ENCODE measurements at places on chromosomes 3 and 15.

DNA sequence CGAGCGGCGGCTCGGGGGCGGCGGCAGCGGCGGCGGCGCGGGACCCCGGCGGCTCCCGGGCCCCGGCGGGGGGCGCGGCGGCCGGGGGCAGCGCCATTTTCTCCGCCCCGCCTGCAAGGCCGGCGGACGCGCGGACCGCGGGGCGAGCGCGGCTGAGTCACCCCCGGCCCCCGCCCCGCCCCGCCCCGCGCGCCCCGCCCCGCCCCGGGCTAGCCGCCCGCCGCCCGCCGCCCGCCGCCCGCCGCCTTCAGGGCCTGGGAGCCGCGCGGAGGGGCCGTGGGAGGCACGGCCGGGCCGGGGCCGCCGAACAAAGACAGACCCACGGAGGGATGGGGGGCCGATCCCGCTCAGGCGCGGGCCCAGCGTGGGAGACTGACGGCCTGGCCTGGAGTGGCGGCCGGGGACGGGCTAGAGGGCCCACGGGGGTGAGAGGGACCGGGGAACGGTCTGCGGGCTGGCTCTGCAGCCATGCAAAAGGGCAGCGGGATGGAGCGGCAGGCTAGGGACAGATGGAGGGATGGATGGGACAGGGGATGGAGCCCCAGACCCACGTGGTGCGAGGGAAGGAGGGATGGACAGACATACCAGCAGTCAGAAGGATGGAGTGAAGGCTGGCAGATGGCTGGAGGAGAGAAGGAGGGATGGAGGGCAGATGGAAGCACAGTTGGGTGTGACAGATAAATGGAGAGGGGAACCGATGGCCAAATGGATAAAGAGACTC is at the start of gene EIF4E3:
Gene EIF4E3 (minus strand): TSS at position 132 of the 721 bp plus-strand sequence. CDS start 35 bp downstream, at position 97.
- DNase-seq: no peak

DNA sequence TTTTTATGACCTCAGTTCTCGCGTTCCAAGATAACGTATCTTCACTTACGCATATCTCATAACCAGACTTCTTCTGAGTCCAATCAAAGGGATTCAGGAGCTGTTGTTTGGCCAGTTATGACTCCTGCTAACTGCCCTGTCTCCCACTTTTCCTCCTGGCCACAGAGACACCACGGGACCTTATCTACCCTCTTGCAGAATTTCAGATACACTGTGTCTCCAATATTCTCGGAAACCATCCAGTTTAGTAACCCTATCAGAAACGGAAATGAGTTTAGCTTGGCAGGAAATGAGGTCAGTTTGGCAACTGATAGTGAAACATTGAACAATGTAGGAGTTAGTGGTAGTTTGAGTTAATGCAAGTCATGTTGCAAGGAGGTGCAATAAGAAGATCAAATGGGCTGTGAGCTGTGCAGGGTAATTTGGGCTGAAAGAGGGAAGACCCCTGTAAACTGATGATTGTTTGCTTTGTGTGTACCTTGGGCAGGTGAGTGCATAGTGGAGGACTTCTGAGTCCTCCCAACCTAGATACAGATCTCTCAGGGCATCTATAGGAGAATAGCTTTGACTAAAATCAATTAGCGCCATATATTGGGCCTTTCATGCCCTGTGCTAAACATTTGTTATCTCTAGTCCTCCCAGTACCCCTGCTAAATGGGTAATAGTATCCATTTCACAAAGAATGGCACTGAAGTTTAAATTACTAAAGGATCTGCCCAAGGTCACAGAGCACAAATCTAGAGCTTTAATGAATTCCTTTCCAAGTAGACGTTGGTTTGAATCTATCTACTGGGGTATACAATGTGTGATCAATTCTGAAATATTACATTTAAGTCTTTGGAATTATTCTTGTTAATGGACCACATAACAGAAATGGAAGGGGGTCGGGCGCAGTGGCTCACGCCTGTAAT is 41.3 kb upstream of the PIK3CB start:
- DNase-seq: peak; percentile 100

DNA sequence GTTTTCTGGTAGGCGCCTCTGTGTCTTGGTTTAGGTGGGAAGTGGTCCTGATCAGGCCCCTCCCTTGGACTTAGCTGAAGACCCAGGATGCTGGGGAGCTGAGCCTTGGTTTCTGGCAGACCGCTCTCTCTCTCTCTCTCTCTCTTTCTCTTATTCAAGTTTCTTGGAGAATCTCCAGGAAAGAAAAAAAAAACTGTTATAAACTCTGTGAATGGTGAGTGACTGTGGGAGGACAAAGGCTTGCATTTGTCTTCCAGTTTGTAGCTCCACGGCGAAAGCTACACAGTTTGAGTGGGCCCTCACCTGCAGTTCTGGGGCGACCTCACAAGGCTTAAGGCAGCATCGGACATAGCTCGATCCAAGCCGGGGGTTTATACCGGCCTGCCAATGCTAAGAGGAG is 7.5 kb downstream of the DET1 start:
- no peak for DNase-seq

DNA sequence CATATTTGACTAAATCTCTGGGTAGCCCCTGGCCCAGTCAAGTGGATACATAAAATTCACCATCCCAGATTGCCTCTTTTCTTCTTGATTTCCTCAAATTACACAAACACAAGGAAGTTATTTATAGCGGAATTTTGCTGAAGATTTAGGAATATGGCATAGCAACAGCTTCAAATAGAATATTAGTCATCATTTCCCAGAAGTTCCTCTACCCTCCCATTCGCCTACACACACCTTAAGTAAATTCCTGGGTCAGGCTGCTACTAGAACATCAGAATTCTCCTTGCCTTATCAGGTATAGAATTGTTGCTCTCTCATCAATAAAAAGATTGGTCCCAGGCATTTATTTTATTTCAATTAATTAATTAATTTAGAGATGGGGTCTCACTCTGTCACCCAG is 31.6 kb downstream of the MESD start:
- no peak for DNase-seq

DNA sequence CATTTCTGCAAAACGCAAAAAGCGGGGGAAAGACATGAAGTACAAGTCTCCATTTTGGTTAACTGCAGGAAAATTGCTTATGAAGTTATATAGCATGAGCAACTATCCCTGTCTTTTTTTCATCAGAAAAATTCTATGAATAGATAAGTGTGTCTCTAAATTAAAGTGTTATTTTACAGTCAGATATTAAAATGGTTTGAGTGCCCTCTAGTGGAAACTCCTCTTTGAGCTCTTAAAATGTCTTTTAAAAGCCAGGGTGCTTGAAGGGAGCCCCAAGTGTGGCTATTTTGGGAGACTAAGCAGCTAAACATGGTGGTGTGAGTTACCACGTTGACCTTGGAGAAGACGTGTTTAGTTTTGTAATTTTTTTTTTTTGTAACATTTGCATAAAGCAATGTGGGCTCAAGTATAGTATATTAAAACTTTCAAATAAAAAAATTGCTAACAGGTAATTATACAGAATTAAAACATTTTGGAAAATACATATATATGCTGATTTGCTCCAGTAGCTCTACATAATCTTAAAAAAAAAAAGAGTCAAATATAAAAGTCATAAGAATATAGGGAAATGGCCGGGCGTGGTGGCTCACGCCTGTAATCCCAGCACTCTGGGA is 77.2 kb downstream of the PPP2R3A start:
- DNase-seq: no peak

DNA sequence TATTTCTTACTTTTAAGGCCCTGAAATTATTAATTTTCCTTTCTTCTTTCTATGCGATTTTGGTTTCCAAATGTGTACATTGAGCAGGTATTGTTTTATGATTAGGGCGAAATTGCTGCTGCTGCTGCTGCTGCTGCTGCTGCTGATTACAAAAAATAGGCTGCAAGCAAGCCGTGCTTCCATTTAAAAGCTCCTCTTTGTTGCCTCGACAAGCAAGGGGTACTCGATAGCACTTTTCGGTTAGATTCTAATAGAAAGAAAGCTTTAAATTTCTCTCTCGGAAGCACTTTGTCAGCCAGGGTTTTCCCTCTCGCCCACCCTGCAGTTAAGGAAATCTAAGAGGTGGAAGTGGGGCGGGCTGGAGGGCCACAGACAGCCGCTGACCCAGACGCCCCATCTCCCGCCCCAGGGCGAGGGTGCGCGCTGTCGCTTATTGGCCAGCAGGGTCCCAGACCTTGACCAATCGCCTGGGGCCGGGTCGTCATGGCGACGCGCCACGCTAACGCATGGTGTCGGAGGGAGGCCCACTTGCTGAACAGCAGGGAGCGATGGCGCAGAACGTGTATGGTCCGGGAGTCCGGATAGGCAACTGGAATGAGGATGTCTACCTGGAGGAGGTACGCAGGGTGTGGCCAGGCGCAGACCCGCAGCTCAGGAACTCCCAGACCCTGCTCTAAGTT is at the start of gene CFAP161:
Gene CFAP161 (plus strand): TSS at position 489 of the 680 bp plus-strand sequence. CDS start 60 bp downstream, at position 549.
- no peak for DNase-seq

DNA sequence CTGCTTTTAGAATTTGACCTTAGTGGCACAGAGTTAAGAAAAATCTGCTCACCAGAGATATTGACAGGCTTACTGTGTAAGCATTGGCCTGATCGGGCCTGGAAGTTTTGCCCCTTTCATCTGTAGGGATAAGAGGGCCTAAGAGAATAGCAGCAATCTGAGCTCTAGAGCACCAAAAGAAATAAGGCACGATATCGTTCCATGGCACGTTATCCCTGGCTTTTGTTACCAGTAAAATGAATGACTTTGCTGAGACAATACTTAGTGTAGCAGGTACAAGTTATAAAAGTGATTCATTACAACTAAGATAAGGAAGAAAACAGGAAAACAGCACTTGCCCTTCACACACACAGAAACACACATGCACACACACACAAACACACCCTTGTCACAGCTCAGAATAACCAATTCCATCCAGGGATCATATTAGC is 5.0 kb downstream of the THBS1 start:
- no peak for DNase-seq

- no peak for DNase-seq
Observed at GRCh38 chr15:31339558-31339895, 12.9 kb downstream of the KLF13 start.

GRCh38 chr3:147760941-147761340 is 351.8 kb downstream of the ZIC1 start:
- no peak for DNase-seq

DNA sequence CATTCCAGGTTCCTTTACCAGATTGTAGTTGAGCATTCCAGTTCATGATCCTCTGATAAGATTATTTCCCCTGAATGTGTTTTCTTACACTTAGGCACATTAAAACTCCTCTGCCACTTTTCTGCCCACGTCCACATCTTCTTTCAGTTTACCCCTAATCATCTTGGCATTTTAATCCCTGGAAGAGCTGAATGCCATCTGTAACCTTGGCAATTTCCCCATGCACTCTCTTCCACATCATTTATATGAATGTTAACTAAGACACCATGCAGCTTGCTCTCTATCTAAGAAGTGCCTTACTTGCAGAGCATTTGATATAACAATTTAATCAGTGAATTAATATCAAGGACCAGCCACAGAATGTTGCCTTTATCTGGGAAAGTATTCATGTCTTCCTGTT is 25.8 kb downstream of the TIMP4 start:
- no peak for DNase-seq

GRCh38 chr3:186564586-186564985 is 2.6 kb downstream of the TBCCD1 start:
- DNase-seq: no peak

- DNase-seq: no peak
Observed at GRCh38 chr3:187044206-187044605, 95.1 kb downstream of the RPL39L start.

- DNase-seq: no peak
Observed at GRCh38 chr3:139689708-139690228, 12.0 kb upstream of the NMNAT3 start.

DNA sequence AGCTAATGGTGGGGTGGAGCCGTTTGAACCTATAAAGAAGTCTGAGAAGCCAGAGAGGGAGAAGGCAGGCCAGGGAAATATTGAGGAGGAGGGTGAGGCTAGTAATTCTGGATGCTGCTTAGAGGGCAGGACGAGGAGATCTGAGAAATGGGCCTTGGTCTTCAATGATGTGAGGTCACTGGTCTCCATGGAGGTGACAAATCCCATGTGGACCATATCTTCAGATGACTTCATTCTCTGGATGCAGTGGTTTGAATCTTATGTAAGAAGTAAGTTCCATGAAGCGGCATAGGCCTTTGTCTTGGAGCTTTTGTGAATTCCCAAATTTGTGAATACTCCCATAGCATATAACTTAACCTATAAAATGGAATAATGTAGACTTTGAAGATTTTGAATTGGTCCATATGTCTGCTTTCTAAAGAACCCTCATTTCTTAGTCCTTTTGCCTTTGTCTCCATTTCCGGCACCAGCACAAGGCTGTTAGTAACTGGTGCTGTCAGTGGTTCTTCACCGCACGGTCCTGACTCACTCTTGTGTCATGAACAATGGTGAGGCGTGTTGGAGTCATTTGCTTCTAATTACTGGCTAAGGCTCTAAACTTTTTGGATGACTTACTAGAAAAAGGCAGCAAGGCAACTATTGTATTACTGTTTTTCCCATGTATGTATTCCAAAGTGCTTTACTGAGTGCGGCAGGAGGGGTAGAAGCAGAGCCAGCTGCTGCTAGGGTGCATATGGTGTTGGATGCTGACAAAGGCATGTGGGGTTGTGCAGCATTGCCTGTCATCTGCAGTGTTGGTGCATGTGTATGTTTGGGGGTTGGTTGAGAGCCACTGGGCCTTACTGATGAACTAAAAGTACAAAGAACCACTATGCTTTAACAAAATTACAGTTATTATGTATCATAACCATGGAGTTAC is 279.3 kb upstream of the C2CD4B start:
- DNase-seq: no peak

DNA sequence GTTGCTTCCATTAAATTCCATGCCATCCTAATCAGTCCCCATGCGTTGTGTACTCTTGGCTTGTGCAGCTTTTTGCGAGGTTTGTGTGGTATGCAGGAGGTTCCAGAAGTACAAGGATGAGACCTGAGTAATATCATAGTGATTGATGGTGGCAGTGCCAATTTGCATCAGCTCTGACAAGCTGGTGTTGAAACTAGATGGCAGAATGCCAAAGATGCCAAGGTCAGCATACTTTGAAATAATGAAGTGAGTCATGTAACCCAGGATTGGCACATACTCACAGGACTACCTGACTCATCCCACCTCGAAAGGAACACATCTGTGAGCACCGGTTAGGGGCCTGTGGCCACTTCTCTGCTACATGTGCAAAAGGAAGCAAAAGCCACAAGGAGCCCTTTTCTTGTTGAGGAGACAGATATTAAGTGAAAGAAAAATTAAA is 14.3 kb downstream of the KAT2B start:
- DNase-seq: peak; percentile 6

DNA sequence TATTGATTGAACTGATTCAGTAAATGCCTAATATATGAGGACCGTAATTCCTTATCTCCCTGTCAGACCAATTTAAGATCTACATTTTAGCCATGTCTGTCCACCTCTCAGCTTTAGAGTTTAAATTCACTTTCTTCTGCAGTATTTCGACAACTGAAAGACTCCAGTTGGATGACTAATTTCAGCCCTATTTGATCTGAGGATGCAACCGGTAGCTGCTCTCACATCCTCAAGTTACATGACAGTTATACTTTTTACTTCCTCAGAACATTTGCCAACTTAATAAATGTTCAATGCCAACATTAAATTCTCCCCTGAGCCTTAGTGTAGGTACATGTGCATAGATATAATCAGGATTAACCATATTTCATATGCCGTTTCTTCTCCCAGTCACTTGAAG is 2.5 kb upstream of the HHLA2 start:
- no peak for DNase-seq
